ENCODE measurements at places on chromosomes 6 and 20. TPM values are rescaled to one million over a fixed set of nuclear protein-coding genes. Genes with fewer than 3 reads are reported as not detected.
A peak's percentile ranks its signal among the peaks of the same experiment; 100 is the strongest.

EYA4 gene
- total RNA-seq = not detected

BPIFB4 gene
- total RNA-seq = not detected

LIME1 gene
- total RNA-seq = 23.5 TPM

SCGN gene
- 11.7 TPM for total RNA-seq

ERVFRD-1 gene
- total RNA-seq = 0.29 TPM

CDKN1A gene
- total RNA-seq = 3.0 TPM

WDR46 gene
- total RNA-seq = 62.2 TPM

FITM2 gene
- total RNA-seq = 13.9 TPM

RIN2 gene
- total RNA-seq = 36.7 TPM

DNA sequence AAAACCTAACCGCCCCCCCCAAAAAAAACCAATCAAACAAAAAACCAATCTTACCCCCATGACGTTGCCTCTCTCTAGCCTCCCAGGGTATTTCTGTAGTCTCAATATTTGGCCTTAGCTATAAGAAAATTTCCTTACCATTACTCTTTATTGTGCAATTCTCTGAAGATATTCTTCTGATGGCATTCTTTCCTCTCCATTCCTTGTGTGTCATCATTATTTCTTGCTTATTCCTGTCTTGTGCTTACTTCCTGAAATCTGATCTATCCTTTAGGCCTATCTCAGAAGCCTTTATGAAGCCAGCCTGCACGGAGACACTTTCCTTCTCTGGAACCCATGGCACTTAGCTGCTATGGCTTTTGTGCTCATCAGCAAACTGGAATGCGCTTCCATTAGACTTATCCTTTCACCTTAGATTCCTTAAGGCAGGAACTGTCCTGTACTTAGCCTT, 65.9 kb upstream of the DDR1 start:
- H3K36me3 ChIP-seq = no peaks in the 10 kb centered on the region
- H3K4me1 ChIP-seq = peaks cover 46% of the 10 kb centered on the region
- H3K27me3 ChIP-seq = no peaks in the 10 kb centered on the region
- H3K4me3 ChIP-seq = no peak overlapping the region

GRCh38 chr6:52667572-52667971, 3.3 kb upstream of the TMEM14A start:
- no peak for DNase-seq
- H3K4me3 ChIP-seq = no peak overlapping the region
- H3K27ac ChIP-seq = no peak overlapping the region
- H3K27me3 ChIP-seq = no peaks in the 10 kb centered on the region
- peaks cover 12% of the 10 kb centered on the region for H3K4me1 ChIP-seq
- H3K36me3 ChIP-seq = peaks cover 2% of the 10 kb centered on the region

DNA sequence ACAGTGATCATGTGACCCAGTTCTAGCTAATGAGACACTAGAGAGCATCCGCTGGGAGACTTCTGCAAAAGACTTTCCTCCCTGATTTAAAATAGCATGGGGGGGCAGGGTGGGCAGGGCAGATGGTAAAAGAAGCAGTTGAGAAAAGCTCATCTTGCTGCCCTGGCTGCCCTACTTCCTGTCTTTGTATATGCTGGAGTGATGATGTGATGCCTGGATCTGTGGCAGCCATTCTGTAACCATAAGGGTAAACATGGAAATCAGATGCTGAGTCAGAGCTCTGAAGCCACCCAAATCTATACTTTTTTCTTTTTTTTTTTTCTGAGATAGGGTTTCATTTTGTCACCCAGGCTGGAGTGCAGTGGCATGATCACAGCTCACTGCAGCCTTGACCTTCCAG, 25.4 kb downstream of the ZFP64 start:
- no peak overlapping the region for H3K4me3 ChIP-seq
- no peaks in the 10 kb centered on the region for H3K4me1 ChIP-seq
- H3K27me3 ChIP-seq = no peaks in the 10 kb centered on the region
- H3K27ac ChIP-seq = no peak overlapping the region
- no peak for DNase-seq

GRCh38 chr6:126667728-126668127, 327.8 kb downstream of the CENPW start:
- no peaks in the 10 kb centered on the region for H3K4me1 ChIP-seq
- DNase-seq = no peak
- no peak overlapping the region for H3K4me3 ChIP-seq
- no peaks in the 10 kb centered on the region for H3K36me3 ChIP-seq
- no peak overlapping the region for H3K27ac ChIP-seq
- no peaks in the 10 kb centered on the region for H3K27me3 ChIP-seq

GRCh38 chr20:25058847-25059810, 1.2 kb upstream of the ACSS1 start:
- no peak overlapping the region for H3K27ac ChIP-seq
- no peaks in the 10 kb centered on the region for H3K27me3 ChIP-seq
- H3K4me3 ChIP-seq = no peak overlapping the region
- H3K36me3 ChIP-seq = no peaks in the 10 kb centered on the region
- DNase-seq = no peak

DNA sequence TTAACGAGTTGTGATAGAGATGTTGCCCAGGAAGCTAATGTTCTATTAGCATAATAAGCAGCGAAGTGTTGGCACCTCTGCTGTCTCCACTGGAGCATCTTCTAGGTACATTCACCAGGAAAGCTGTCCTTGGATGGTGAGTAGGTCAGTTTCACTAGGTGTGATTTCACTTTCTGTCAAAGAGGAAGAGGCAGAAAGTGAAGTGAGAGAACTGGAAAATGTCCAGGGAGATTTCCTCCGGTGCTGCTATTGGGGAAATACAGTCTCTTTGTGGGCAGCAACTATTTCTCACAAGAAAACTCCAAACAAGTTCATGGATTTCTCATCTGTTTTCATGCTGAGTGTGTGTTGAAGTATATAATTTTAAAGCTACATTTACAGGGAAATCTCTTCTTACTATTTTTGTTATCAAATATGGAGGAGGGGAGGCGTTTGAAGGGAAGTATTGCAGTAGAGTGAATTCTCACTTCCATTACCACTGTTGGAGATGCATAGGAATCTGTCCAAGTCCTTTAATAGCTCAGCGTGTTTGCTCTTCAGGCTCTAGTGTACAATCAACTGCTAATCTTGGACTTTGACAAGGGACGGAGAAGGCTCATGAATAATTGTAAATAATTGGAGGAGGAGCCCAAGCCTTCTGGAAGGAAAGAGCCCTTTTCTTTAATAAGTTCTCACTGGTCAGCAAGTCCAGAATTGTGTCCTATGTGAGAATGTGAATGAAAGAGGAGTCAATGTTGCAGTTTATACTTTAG, 16.1 kb upstream of the TSBP1 start:
- no peaks in the 10 kb centered on the region for H3K27me3 ChIP-seq
- no peak overlapping the region for H3K27ac ChIP-seq
- H3K36me3 ChIP-seq = no peaks in the 10 kb centered on the region
- peaks cover 7% of the 10 kb centered on the region for H3K4me1 ChIP-seq

DNA sequence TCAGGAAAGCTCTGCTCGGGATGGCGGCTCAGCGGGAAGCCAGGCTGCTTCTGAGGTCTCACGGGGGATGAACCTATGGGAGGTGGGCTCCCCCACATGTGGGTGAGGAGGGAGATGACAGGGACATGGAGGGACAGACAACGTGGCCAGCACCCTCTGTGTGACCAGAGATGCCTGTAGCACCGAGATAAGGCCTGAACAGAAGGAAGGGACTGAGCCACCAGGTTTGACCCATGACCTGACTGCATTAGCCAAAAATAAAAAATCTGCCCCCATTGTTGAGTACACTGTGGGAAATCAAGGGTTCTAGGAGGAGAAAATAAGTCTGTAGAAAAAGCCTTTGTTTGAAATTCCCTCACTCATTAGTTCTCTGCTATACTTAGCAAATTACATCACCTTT, 105.7 kb downstream of the RNASET2 start:
- no peaks in the 10 kb centered on the region for H3K36me3 ChIP-seq
- H3K4me3 ChIP-seq = no peak overlapping the region
- H3K27me3 ChIP-seq = no peaks in the 10 kb centered on the region
- no peak for DNase-seq
- H3K4me1 ChIP-seq = no peaks in the 10 kb centered on the region

- H3K4me1 ChIP-seq = peaks cover 25% of the 10 kb centered on the region
- no peaks in the 10 kb centered on the region for H3K36me3 ChIP-seq
- no peak overlapping the region for H3K4me3 ChIP-seq
- no peak for DNase-seq
- H3K27ac ChIP-seq = no peak overlapping the region
Observed at GRCh38 chr6:105900125-105900937, 185.8 kb upstream of the PRDM1 start.

GRCh38 chr6:149925974-149926777, 3.3 kb upstream of the RAET1G start:
- no peaks in the 10 kb centered on the region for H3K36me3 ChIP-seq
- H3K4me3 ChIP-seq = peak overlapping the region; percentile 49
- H3K27ac ChIP-seq = peak overlapping the region; percentile 0
- H3K27me3 ChIP-seq = no peaks in the 10 kb centered on the region

GRCh38 chr6:16136621-16137450, 8.0 kb downstream of the MYLIP start:
- H3K36me3 ChIP-seq = no peaks in the 10 kb centered on the region
- no peak overlapping the region for H3K4me3 ChIP-seq
- H3K4me1 ChIP-seq = peaks cover 20% of the 10 kb centered on the region
- DNase-seq = no peak

DNA sequence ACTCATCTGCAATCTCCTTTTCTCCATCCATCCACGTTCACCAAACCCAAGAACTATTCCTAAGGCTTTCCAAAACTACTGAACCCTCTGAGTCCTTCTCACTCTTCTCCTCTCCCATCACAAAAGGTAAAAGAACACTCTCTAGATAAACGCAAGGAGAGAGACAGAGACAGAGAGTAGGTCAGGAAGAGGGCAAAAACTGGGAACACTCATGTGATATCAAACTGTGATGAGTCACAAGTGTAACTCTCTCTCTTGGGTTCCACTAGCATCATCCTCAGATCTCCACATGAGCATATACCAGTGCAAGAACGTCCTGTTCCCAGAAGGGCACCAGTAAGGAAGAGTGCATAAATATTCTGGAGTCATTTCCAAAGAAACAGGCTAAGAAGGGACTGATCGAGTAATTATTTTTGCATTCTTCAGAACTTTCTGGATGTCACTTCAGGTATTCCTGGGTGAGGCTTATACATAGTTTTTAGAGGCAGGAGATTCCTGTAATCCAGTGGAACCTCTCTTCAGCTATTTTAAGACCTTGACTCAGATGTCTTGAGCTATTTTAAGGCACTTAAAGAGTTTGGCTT, 47.3 kb upstream of the STXBP5 start:
- H3K27ac ChIP-seq = no peak overlapping the region
- no peaks in the 10 kb centered on the region for H3K4me1 ChIP-seq
- H3K27me3 ChIP-seq = no peaks in the 10 kb centered on the region
- DNase-seq = no peak
- no peaks in the 10 kb centered on the region for H3K36me3 ChIP-seq

- H3K27me3 ChIP-seq = no peaks in the 10 kb centered on the region
- H3K4me1 ChIP-seq = peaks cover 38% of the 10 kb centered on the region
- H3K36me3 ChIP-seq = no peaks in the 10 kb centered on the region
- no peak overlapping the region for H3K4me3 ChIP-seq
Observed at GRCh38 chr6:11277275-11278206, 45.1 kb upstream of the NEDD9 start.

DNA sequence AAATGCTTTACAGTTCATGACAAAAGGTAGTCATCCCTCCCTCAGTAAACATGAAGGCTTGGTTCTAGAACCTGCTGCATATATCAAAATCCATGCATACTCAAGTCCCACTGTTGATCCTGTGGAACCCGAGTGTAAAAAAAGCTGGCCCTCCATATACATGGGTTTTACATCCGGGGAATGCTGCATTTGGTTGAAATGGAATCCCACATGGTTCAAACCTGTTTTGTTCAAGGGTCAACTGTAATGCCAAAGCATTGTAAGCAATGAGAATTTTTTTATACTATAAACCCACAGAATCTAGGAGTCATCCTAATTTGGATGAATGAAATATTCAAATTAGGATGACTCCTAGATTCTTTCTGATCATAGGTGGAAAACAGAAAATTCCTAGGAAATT, 5.9 kb upstream of the HDAC2 start:
- H3K27me3 ChIP-seq = no peaks in the 10 kb centered on the region
- H3K4me1 ChIP-seq = no peaks in the 10 kb centered on the region
- H3K27ac ChIP-seq = no peak overlapping the region

- H3K36me3 ChIP-seq = no peaks in the 10 kb centered on the region
- no peak overlapping the region for H3K27ac ChIP-seq
Observed at GRCh38 chr20:25563362-25563761, 22.0 kb downstream of the NINL start.

DNA sequence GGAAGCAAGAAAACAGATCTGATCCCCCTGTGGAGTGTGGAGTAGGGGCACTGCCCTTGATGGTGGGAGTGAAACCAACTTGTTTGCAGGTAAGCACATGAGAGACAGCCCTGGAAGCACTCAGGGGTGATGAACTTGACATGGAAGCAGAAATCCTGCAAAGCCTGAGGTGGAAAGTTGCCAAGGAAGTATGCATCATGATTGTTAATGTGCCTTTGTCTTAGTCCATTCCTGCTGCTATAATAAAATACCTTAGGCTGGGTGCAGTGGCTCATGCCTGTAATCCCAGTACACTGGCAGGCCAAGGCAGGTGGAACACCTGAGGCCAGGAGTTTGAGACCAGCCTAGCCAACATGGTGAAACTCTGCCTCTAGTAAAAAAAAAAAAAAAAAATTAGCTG, 40.2 kb upstream of the IFNGR1 start:
- no peaks in the 10 kb centered on the region for H3K27me3 ChIP-seq
- H3K36me3 ChIP-seq = no peaks in the 10 kb centered on the region
- peaks cover 6% of the 10 kb centered on the region for H3K4me1 ChIP-seq

GRCh38 chr20:57614490-57615444, 5.5 kb downstream of the ZBP1 start:
- no peaks in the 10 kb centered on the region for H3K4me1 ChIP-seq
- H3K36me3 ChIP-seq = no peaks in the 10 kb centered on the region
- no peaks in the 10 kb centered on the region for H3K27me3 ChIP-seq
- peak; percentile 34 for DNase-seq
- H3K27ac ChIP-seq = no peak overlapping the region
